Activated T-helper 9 cell treated with anti-CD3 and anti-CD28 coated beads, Interleukin-2, amount 50 U/mL, for 16 hours (primary cell): ENCODE measurements at places on chromosomes 7 and 10.

DNA sequence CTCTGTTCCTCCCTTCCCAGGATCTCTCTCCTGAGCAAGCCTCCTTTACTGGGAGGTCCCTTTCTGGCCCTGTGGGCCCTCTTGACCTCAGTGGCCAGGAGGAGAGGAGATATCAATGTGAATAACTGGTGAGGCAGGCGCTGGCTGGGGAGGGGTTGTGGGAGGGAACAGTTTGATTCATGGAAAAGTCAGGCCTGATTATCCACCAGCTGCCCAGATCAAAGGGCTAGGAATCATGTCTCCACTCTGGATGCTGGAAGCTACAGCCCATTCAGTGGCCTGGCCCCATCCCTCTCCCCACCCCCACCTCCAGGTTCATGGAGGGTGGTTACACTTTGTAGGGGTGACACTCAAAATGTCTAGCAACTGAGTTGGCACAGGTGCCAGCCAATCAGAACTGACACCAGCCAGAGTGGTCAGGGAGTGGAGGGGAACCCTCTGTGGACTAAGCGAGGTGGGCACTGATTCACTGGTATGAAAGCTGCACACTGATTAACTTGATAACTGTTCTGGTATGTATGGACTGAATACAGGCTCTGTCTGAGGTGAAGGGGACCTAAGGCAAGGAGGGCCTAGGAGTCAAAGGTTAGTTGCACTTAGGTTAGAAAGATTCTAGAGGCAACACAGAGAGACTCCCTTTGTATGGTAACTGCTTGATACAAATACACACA lies 4.8 kb downstream of the PRRT4 start:
- no peak for DNase-seq

DNA sequence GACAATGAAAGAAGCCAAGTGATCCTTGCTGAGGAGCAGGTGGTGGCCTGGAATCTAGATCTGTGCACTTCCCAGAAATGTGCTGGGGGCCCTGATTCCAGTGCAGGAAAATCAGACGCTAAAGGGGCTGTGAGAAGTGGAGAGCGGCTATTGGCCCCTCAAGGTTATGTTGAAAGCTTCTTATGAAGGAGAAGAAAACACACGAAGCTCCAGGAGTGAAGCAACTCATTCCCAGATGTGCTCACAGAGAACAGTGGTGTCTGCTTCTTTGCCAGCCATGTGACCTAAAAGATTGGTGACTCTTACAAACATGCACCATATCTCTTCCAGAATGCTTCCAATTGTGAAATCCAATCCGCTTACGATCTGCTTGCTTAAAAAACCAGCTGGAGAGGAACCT lies 679.3 kb upstream of the IGFBP3 start:
- no peak for DNase-seq

- no peak for DNase-seq
Observed at GRCh38 chr10:117948493-117948892, 98.2 kb downstream of the RAB11FIP2 start.

DNA sequence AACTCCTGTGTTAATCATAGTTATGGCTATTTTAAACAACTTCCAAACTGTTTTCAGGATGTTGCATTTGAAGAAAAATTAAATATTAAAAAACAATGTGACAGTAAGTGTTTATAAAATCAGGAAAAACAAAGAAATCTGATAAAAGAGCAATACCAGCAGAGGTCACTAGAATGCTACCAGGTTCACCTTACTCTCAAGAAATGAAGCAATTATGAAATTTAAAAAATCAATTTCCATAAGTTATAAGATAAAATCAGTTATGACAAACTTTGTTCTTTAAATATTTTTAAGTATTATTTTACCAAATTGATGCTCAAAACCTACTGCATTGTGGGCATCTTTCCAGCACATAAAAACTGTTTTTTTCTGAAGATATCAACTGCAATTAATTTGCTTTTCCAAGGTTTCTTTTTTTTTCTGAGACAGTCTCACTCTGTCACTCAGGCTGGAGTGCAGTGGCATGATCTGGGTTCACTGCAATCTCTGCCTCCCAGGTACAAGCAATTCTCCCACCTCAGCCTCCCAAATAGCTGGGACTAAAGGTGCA lies 50.7 kb upstream of the RHEB start:
- DNase-seq, result no peak

GRCh38 chr7:83001362-83002040 lies 161.2 kb downstream of the PCLO start:
- no peak for DNase-seq

DNA sequence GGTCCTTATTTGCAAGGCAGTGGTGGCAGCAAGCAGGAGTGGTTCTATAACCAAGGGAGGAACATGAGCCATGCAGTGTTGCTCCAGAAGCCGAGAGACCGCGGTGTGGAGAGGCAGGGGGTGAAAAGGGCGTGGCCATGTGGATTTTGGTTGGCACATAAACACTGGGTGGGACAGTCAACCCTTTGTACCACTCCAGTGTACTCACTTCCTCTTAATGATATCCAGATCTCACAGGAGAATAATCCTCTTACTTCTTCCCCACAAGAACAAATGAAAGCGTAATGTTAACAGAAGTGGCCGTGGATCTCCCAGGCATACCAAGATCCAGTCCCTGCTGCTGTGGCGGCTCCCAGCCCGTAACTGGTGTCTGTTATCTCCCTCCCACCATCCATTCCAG lies 42.4 kb downstream of the XRCC2 start:
- no peak for DNase-seq

GRCh38 chr7:140348161-140348849 lies 50.0 kb downstream of the SLC37A3 start:
- DNase-seq, result no peak

DNA sequence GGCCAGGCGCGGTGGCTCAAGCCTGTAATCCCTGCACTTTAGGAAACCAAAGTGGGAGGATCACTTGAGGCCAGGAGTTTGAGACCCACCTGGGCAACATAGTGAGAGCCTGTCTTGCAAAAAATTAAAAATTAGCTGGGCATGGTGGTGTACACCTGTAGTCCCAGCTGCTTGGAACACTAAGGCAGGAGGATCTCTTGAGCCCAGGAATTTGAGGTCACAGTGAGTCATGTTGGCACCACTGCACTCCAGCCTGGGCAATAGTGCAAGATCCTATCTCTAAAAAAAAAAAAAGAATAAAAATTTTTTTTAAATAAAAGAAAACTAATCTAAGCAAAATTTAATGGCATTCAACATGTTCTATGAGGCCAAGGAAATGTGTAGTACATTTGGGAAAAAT lies 44.9 kb upstream of the UBN2 start:
- no peak for DNase-seq

DNA sequence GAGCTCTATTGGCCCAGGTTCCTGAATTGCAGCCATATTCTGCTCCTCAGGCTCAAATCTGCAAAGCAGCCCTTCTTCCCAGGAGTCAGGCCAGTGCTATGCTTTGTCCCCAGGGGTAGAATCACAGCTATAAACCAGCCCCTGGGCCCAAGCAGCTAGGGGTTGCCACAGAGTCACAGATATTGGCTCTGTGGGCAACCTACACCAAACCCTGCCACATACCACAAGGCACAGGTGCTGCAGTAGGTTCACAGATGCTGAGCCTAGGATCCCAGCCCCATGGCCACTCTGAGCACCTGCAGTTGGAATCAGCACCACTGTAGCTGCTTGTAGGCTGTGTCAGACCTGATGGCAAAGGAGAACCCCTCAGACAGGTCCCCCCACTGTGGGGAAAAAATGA lies 43.1 kb upstream of the CAMK2B start:
- no peak for DNase-seq

GRCh38 chr10:108791794-108792474 lies 1131.4 kb downstream of the XPNPEP1 start:
- DNase-seq, result no peak

DNA sequence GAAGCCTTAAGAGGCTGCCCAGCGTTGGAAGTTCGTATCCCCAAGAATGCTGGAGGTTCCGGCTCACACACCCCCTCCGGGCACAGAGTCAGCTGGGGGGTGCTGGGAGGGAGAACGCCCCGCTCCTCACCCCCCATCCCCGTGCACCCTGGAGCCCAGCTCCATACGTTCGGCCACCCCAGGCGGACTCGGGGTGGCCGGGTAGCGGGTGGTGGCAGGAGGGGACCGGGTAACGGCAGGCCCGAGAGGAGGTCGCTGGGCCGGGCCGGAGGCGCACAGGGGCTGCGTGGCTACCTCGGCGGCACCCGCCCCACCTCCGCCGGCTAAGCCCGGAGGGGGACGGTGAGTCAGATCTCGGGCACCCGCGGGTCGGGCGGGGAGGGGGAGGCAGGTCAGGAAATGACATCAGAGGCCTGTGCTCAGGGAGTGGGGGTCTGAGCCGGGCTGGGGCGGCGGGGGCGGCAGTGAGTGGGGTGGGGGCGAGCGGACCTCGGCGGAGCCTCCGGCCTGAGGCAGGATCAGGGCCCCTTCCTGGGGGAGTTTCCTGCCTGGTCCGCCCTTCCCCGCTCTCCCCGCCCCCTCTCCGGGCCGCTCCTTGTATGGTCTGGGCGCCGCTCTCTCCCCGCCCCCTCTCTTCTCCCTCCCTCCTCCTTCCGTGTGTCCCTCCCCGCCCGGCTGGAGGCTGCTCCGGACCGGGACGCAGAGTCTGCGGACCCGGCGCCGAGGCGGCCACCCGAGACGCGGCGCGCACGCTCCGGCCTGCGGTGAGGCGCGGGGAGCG lies at the start of gene ZYX:
ZYX (plus strand) TSS at position 700 of the 781 bp plus-strand sequence. CDS start 227 bp downstream, outside the sequence.
- DNase-seq, result peak; percentile 83

GRCh38 chr7:49443515-49443914 lies 329.9 kb upstream of the VWC2 start:
- DNase-seq, result no peak

- DNase-seq, result no peak
Observed at GRCh38 chr10:93199191-93199751, 125.6 kb downstream of the CYP26A1 start.

DNA sequence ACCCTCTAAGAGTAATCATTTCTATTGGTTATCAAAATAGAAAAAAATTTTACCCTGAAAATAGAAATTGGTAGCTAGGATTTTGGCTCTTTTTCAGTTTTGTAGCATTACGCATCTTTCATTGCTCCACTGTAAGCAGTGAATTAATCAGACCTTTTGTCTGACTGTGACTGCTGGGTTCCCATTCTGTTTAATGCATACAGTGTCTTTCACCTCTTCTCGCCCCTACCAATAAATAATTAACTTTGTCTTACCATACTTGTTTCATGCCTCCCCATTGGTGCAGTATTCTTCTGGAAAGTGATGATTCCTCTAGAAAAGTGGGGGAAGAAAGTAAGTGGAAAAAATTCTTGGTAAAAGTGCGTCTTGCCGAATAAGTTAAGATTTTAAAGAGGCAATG lies 73.2 kb downstream of the AP3M1 start:
- DNase-seq, result no peak

- no peak for DNase-seq
Observed at GRCh38 chr10:71092812-71093401, 119.5 kb upstream of the UNC5B start.

DNA sequence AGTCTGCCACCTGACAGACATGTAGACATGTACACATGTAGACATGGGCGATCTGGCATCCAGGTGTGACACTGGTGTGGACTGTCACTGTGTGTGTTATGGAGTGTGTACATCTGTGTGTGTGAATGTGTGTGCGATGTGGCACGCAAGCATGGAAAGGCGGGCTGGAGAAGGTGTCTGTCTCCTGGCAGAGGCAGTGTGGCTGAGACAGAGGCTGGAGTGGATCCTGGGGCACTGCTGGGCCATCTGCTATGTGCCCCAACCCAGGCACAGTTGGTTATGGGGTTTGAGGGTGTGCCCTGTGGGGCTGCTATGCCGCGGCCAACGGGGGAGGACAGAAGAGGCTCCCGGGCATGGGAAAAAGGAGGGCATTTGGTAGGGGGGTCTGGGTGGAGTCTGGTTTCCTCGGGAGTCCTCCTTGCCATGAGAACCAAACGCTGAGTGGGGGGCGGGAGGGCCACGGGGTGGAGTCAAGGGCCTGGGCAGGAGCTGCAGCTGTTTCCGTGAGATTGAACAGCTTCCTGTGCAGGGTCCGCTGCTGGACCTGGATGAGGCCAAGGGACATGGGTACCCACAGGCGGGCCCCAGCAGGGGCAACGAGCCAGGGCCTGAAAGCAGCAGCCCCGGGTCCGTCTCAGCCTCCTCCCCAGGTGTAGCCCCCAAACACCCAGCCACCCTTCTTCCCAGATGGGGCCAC lies 1.3 kb downstream of the ELN start:
- DNase-seq, result no peak

DNA sequence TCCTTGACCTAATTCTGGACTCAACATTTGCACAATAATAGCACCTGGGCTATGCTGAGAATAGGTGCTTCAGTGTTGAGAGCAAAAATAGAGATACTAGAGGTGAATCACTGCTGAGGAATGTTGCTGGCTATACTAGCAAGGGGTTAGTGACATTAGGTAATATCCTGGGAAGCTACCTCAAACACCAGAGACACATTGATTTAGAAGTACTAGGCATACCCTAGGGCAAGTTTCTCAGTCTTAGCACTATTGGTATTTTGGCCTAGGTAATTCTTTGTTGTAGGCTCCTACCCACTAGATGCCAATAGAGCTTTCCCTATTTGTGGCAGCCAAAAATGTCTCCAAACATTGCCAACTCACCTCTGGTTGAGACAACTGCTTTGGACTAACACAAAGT lies 484.0 kb upstream of the MBL2 start:
- no peak for DNase-seq
